Endodermal cell (in vitro differentiated cells): ENCODE measurements at places on chromosomes 4 and X. TPM values are rescaled to one million over a fixed set of nuclear protein-coding genes. Genes with fewer than 3 reads are reported as not detected.

Gene ARHGAP36
- total RNA-seq = not detected in 3 replicates

Gene MMAA
- total RNA-seq = 5.5 to 7.5 TPM (median 6.8 TPM) in 3 replicates

Gene PRKG2
- 1.8 and 2.4 TPM in 2 replicates for total RNA-seq

Gene AASDH
- total RNA-seq = 18.4 to 24.7 TPM (median 24.0 TPM) in 3 replicates

Gene C4orf50
- 0.40 to 0.93 TPM (median 0.84 TPM) in 3 replicates for total RNA-seq

Gene IL2
- total RNA-seq = not detected in 3 replicates

Gene CSAG3
- not detected in 3 replicates for total RNA-seq

Gene BEX3
- 605 to 728 TPM (median 651 TPM) in 3 replicates for total RNA-seq

Gene CLRN2
- not detected in 2 replicates for total RNA-seq

Gene PAGE5
- total RNA-seq = not detected in 2 replicates

- no peaks in the 10 kb centered on the region for H3K27me3 ChIP-seq
- no peaks in the 10 kb centered on the region for H3K36me3 ChIP-seq
- no peak overlapping the region for H3K27ac ChIP-seq
Observed at GRCh38 chrX:133638285-133638684, 223.0 kb upstream of the GPC4 start.

DNA sequence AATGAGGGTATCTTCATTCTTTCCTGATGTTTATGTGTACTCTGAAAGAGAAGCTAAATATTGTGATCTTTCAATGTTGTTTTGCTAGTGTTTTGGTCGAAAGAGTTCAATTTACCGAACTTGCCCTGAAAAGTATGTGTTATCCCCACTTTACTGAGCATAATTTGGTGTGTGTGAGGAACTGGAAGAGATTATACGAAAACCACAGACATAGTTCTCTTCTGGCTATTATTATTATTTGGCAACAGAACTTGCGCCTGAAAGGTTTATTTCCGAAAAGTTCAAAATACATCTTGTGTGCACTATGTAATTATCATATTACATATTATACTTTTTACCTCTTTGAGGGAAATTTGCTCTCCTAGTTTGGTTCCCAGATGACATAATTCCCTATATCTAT lies 232.5 kb upstream of the INTU start:
- DNase-seq = no peak
- H3K27me3 ChIP-seq = no peaks in the 10 kb centered on the region
- H3K27ac ChIP-seq = no peak overlapping the region
- H3K36me3 ChIP-seq = no peaks in the 10 kb centered on the region
- peaks cover 7% of the 10 kb centered on the region for H3K4me1 ChIP-seq

DNA sequence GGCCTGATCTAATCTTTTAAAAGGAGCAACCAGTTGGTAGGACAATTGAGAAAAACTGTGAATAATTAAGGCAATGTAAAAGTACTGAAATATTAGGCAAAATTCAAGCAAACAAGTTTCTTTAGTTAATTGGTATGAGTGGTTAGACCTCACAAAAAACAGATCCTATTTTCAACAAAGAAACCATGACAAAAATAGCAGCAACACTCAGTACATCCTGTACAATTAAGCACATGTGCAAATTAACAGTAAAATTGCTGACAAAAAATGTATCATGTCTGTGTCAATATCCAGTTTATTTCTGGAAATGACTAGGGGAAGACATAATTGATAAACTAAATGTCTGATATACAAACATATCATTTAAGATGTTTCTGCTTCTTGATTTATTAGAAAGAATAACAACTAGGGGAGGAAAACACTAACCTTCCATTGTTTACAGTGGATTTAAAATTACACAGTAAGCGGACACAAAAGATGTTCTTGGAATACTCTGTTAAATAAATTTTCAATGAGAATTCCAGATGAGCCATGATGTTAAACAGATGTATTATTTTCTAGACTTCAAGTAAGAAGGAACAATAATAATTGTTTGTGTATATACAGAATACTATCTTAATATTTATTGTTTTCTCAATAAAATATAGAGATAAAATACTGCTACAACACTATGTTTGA lies 638.9 kb downstream of the SPRY1 start:
- no peaks in the 10 kb centered on the region for H3K36me3 ChIP-seq
- no peaks in the 10 kb centered on the region for H3K4me1 ChIP-seq
- no peak overlapping the region for H3K27ac ChIP-seq
- no peak overlapping the region for H3K4me3 ChIP-seq
- no peak for DNase-seq

GRCh38 chr4:1830642-1831228 lies 25.2 kb downstream of the LETM1 start:
- no peaks in the 10 kb centered on the region for H3K27me3 ChIP-seq
- peaks cover 5% of the 10 kb centered on the region for H3K4me1 ChIP-seq
- no peak overlapping the region for H3K27ac ChIP-seq
- H3K4me3 ChIP-seq = no peak overlapping the region
- DNase-seq = no peak

GRCh38 chr4:26055855-26056254 lies 141.8 kb downstream of the SMIM20 start:
- no peaks in the 10 kb centered on the region for H3K36me3 ChIP-seq
- H3K4me3 ChIP-seq = no peak overlapping the region
- H3K27me3 ChIP-seq = no peaks in the 10 kb centered on the region
- peak; percentile 59 for DNase-seq
- no peaks in the 10 kb centered on the region for H3K4me1 ChIP-seq

- no peaks in the 10 kb centered on the region for H3K27me3 ChIP-seq
- H3K4me1 ChIP-seq = no peaks in the 10 kb centered on the region
- DNase-seq = no peak
- no peak overlapping the region for H3K27ac ChIP-seq
- no peak overlapping the region for H3K4me3 ChIP-seq
Observed at GRCh38 chr4:71980976-71981375, 50.8 kb upstream of the NPFFR2 start.

GRCh38 chrX:45735571-45735970 lies 534.9 kb upstream of the DIPK2B start:
- no peak overlapping the region for H3K27ac ChIP-seq
- H3K36me3 ChIP-seq = no peaks in the 10 kb centered on the region
- no peaks in the 10 kb centered on the region for H3K4me1 ChIP-seq
- no peaks in the 10 kb centered on the region for H3K27me3 ChIP-seq

DNA sequence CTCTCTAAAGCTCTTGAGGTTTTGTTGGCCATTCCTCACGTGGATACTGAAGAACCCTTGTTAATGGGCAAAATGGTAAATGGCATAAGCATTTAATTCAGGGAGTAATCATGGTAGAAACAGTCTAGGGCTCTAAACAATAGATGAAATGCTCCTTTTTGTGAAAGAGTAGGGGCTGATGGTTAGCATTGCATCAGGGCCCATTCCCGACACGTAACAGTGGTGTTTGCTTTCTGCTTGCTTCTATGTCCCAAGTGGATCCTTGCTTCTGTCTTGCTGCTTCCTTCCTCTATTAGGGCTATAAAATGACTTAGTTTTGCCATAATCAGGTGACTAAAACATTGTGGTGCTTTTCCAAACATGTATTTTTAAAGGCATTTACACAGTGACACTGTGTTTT lies 230.9 kb upstream of the AFF2 start:
- no peaks in the 10 kb centered on the region for H3K36me3 ChIP-seq
- H3K4me1 ChIP-seq = no peaks in the 10 kb centered on the region
- no peaks in the 10 kb centered on the region for H3K27me3 ChIP-seq
- DNase-seq = no peak

DNA sequence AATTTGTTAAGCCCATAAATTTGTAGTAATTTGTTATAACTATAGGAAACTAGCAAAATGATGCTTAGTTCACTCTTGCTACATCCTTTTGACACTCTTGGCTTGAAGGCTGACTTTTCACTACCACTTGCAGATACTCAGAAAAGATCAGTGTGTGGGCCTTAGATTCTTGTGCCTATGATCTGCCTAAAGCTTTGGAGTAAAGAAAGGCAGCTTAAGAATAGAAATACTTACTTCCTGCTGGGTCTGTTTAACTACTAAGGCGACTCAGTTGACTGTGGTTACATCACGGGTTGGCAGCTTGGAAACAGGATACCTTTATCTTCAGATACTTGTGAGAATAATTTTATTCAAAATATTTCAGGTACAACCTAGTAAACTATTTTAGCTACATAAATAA lies 201.4 kb upstream of the FMR1 start:
- H3K36me3 ChIP-seq = no peaks in the 10 kb centered on the region
- H3K27me3 ChIP-seq = peaks cover 9% of the 10 kb centered on the region
- no peak for DNase-seq
- no peak overlapping the region for H3K4me3 ChIP-seq
- H3K27ac ChIP-seq = no peak overlapping the region

- no peak overlapping the region for H3K27ac ChIP-seq
- no peak for DNase-seq
- H3K4me3 ChIP-seq = no peak overlapping the region
Observed at GRCh38 chr4:67051000-67051789, 494.1 kb downstream of the CENPC start.

DNA sequence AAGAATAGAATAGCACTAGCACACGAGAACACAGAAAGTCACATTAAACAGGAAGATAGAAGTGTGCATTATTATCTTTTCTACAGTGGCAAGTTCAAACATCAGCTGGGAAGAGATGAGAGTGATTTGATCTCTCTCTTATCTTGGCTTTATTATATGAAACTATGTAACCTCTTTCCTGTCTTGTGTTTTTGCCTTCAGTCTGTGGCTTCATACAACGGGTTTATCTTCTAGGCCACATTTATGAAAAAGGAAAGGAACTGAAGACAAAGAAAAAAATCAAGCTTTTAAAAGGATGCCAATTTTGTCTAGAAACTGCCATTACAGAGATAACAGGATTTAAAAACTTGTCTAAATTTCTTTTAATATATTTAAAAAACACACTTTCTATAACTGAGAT lies 983.6 kb downstream of the RPA4 start:
- H3K27ac ChIP-seq = no peak overlapping the region
- no peak for DNase-seq
- H3K36me3 ChIP-seq = no peaks in the 10 kb centered on the region
- H3K4me1 ChIP-seq = no peaks in the 10 kb centered on the region

- H3K27ac ChIP-seq = no peak overlapping the region
- no peak overlapping the region for H3K4me3 ChIP-seq
- no peaks in the 10 kb centered on the region for H3K4me1 ChIP-seq
- DNase-seq = no peak
- no peaks in the 10 kb centered on the region for H3K36me3 ChIP-seq
- no peaks in the 10 kb centered on the region for H3K27me3 ChIP-seq
Observed at GRCh38 chr4:152399246-152399645, 136.6 kb downstream of the FBXW7 start.

- no peak overlapping the region for H3K27ac ChIP-seq
- H3K4me1 ChIP-seq = no peaks in the 10 kb centered on the region
- no peaks in the 10 kb centered on the region for H3K36me3 ChIP-seq
- DNase-seq = no peak
- H3K27me3 ChIP-seq = no peaks in the 10 kb centered on the region
- no peak overlapping the region for H3K4me3 ChIP-seq
Observed at GRCh38 chrX:29083823-29084222, 496.6 kb downstream of the IL1RAPL1 start.

GRCh38 chr4:145734031-145734430 lies 54.1 kb downstream of the C4orf51 start:
- H3K27ac ChIP-seq = peak overlapping the region; percentile 97
- H3K36me3 ChIP-seq = no peaks in the 10 kb centered on the region
- H3K27me3 ChIP-seq = no peaks in the 10 kb centered on the region
- H3K4me3 ChIP-seq = peak overlapping the region; percentile 62
- peaks cover 28% of the 10 kb centered on the region for H3K4me1 ChIP-seq
- DNase-seq = no peak

GRCh38 chr4:24932515-24933225 lies 19.8 kb upstream of the CCDC149 start:
- no peak overlapping the region for H3K4me3 ChIP-seq
- H3K4me1 ChIP-seq = no peaks in the 10 kb centered on the region
- no peak overlapping the region for H3K27ac ChIP-seq

GRCh38 chrX:73916931-73917667 lies 354.1 kb downstream of the CHIC1 start:
- no peaks in the 10 kb centered on the region for H3K36me3 ChIP-seq
- no peaks in the 10 kb centered on the region for H3K27me3 ChIP-seq
- H3K27ac ChIP-seq = peak overlapping the region; percentile 97
- H3K4me3 ChIP-seq = peak overlapping the region; percentile 62

DNA sequence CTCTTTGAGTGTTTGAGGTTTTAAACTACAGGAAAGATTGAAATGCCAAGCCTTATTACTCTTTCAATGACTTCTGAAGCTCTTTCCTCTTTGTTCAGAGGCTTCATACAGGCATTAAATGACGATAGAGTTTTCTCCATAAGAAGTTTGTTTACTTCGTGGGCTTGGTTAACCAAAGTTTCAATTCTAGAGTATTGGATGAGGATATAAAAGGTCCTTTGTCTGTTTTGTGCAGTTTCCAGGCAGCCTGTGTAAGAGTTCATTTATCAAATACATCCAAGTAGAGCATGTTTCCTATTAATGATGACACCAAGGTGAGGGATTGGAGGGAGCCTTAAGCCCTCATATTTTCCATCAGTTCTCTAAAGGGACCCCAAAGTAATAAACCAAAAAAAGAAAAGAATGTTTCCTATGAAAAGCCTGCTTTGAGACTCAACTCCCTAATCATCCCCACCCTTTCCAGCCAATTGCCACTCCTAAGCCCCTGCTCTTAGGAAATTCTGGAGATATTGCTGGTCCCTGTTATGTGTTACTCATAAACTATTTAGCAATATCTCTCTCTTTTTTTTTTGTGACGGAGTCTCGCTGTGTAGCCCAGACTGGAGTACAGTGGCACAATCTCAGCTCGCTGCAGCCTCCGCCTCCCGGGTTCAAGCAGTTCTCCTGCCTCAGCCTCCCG lies 106.2 kb upstream of the IL13RA1 start:
- no peaks in the 10 kb centered on the region for H3K4me1 ChIP-seq
- H3K4me3 ChIP-seq = no peak overlapping the region
- DNase-seq = no peak
- H3K27ac ChIP-seq = no peak overlapping the region
